ENCODE measurements at places on chromosomes 5 and 9.

- DNase-seq = no peak
Observed at GRCh38 chr5:130966990-130967525, 198.0 kb downstream of the HINT1 start.

DNA sequence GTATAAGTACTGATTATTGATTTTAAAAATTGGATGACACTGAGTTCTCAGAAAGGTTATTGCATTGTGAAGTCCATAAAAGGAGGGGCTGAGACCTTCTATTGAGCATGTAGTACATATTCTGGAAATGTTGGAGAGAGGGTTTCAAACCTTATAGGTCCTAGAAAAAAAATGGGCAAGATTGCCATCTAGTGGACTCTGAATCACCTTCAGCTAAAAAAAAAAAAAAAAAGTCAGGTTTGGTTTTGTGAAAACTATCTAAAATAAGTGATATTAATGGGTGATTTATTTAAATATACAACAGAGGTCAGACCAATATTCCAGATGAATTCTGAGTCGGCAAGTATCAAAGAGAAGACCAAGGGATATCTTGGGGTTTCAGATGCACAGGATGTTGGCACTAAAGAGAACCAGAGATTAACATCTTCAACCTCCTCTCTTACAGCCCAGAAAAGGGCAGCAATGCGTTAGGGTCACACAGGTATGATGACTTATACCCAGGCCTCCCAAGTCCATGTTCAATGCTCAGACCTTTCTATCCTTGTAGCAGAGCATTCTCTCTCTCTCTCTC lies 109.8 kb upstream of the NMUR2 start:
- no peak for DNase-seq

DNA sequence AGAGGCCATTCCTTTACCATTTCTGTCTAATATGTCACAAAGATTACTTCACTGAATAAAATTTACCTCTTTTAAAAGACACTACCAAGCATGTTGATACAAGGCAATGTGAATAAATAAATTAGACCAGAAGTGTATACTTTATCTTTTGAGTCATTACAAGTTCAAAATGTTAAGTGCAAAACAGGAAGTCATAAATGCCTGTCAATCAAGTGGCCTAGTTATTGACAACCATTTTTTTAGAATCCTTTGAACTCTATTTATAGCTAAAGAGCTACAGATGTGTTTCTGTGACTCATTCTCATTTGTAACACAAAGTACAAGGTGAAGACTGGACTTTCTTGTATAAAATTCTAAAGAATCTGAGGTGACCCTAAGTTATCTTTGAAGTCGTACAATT lies 602.7 kb upstream of the SEMA6A start:
- no peak for DNase-seq

- DNase-seq = no peak
Observed at GRCh38 chr9:106326493-106326892, 536.5 kb upstream of the ZNF462 start.

GRCh38 chr5:123176224-123176937 lies 87.3 kb downstream of the PRDM6 start:
- no peak for DNase-seq

DNA sequence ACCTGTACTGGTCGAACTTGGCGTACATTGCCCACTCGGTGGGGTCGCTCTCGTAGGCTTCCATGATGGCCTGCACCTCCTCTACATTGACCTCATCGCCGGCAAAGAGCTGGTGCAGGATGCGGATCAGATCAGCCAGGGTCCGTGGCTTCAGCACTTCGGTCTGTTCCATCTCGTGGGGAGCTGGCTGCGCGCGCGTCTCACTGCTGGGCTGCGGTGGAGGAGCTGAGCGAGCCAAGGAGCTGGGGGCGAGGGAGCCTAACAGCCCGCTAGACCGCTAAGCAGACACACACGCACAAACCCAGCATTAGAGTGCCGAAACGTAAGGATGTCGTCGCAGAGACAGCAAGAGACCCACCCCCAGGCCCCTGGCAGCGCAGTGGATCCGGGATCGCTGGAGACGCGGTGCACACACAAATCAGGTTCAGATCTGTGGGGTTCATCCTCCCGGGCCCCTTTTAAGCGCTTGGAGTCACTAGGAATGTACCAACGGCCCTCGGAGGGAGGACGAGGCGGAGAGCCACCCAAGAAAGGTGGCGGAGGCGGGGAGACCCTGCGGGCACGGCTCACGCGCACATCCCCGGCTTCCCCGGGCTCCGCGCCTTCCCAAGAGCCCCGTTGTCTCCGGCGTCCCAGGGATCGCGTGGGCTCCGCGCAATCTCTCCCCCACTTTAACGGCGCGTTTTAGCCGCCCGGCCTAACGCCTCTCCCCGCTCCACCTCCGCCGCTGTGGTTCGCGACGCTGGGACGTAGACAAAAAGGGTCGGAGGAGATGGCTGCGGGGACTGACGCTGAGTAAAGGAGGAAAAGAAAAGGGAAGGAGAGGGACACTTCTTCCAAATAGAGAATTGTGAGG lies at the start of gene CDO1:
TSS of gene CDO1 (minus strand) at position 434 of the 856 bp plus-strand sequence. CDS start at position 172, 262 bp downstream.
- DNase-seq = no peak

- no peak for DNase-seq
Observed at GRCh38 chr5:149839761-149840160, 104.8 kb downstream of the PDE6A start.

DNA sequence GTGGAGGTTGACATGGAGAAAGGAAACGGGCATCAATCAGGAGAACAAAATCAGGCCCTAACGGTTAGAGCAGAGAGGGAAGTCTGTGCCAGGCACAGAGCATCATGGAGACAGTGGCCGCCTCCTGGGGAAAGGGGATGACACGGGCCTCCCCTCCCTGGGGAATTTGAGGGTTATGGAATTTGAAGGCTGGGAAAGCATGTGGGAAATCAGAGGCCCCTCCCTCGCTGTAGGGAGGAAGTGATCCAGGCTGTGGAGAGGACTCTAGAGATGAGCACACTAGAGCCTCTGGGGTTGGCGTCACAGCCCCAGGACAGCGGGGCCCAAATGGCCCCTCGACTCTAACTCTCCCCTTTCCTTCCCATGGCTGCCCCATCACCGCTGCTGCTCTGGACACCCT lies 36.7 kb downstream of the PROP1 start:
- DNase-seq = no peak

Measured in AG04450 (cell line).